ENCODE measurements at places on chromosomes 7 and 10.

GRCh38 chr10:72736176-72736827 lies 44.4 kb downstream of the MCU start:
- no peak for DNase-seq

- no peak for DNase-seq
Measured at GRCh38 chr7:116167177-116167576, 43.2 kb upstream of the TES start.

GRCh38 chr7:3712841-3713240 lies 411.8 kb downstream of the SDK1 start:
- DNase-seq = no peak

DNA sequence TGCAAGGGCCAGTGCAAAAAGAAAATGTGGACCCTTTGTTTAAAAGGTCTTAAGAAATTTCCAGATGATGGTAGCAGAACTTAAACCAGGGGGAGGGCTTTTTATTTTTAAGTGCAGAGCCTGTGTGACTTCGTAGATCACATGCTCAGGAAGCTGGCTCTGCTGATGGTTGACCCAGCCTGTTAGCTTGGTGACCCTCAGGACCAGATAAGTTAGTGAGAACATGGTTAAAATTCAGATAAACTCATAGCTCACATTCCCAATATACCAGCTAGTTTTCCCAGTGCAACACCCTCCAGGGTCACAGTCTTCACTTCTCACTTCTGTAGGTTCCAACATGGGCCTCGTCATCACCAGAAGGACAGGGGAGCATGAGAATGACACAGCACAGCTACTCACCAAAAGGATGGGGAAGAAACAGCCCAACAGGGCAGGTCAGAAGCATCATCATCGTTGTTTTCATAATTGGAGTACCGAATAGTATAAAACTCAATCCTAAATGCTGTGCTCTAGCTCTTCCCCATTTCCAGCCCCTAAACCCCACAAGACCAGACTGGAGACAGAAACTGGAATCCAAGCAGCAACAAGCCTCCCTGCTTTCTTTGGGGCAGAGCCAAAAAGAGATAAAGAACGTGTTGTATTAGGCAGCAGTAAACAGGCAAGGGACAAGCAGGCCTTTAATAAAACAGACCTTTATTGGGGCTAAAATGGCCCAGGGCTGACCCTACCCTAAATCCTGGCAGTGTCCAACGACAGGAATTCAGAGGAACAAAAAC lies 102.2 kb upstream of the ANKRD1 start:
- no peak for DNase-seq

GRCh38 chr7:6293202-6293601 lies 20.8 kb upstream of the CYTH3 start:
- no peak for DNase-seq

GRCh38 chr7:29243910-29244655 lies 49.5 kb downstream of the CHN2 start:
- peak; percentile 44 for DNase-seq
